ENCODE measurements at places on chromosomes 6 and 20.

DNA sequence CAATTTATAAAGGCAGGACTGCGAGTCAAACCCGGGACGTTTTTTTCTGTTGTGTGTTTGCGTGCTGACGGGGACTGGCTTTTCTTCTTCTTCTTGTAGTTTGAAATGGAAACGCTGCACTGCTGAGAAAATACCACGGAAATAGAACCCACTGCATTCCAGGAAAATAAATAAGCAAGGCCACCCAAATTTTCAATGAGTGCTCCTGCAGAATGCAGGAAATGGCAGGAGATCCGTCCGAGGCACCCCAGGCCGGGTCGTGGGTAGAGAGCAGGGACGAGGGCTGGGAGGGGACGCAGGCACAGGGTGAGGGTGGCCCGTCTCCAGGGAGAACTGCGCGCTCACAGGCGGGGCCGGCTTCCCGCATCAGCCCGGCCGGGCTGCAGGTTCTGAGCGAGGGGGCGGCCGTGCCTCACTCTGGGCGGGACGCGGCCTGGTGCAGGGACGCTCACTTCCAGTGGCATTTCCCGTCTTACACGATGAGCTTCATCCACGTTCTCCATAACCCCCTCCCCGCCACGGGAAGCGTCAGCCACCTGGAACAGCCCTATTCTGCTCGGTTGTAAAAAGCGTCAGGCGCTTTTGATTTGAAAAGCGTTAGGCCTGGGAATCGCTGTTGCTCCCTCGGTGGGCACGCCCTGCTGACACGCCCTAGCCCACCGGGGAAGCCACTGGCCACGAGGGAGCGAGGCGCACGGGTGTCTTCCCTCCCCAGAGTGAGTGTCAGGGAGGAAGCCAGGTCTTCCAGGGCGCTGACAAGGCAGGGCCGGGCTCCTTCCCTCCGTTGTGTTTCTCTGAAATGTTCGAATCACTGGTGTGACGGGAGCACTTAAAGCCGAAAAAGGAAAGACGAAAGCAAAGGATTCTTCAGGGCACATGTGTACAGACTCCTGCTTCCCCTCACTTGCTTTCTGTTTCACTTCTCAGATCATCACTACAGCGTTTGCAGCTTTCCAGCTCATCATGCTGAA, 17.9 kb upstream of the EXOC2 start:
- DNase-seq: peak; percentile 55

GRCh38 chr6:132153221-132153898, 202.2 kb upstream of the CCN2 start:
- no peak for DNase-seq

GRCh38 chr6:168097221-168097620, 18.2 kb upstream of the FRMD1 start:
- no peak for DNase-seq

DNA sequence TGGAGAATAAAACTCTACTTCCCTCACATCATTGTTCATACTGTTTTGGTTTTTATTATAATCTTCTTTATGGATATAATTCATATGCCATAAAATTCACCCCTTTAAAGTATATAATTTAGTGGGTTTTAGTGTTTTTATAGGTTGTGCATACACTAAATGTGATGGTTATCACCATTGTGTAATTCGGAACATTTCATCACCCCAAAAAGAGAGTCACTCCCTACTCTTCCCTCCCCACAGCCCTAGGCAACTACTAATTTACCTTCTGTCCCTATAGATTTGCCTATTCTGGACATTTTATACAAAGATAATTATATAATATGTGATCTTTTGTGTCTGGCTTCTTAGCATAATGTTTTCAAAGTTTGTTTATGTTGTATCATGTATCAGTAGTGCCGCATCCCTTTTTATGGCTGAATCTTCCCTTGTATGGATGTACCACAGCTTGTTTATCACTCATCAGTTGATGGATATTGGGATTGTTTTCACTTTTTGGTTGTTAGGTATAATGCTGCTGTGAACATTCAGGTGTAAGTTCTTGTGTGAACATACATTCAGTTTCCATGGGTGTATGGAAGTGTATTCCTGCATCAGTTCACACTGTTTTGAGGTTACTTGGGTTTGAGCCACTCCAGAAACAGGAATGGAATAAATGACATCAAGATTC, 4.2 kb downstream of the TM9SF4 start:
- no peak for DNase-seq

DNA sequence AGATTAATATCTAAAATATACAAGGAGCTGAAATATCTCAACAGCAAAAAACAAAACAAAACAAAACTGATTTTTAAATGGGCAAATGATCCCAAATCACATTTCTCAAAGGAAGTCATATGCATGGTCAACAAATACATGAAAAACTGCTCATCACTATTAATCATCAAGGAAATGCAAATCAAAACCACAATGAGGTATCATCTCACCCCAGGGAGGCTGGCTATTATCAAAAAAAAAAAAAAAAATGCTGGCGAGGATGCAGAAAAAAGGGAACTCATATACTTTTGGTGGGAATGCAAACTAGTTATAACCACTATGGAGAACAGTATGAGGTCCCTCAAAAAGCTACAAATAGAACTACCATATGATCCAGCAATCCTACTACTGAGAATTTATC, 34.6 kb downstream of the REPS1 start:
- no peak for DNase-seq

- DNase-seq: no peak
These were observed 24.7 kb upstream of the BAG2 start for GRCh38 chr6:57147401-57147800.

DNA sequence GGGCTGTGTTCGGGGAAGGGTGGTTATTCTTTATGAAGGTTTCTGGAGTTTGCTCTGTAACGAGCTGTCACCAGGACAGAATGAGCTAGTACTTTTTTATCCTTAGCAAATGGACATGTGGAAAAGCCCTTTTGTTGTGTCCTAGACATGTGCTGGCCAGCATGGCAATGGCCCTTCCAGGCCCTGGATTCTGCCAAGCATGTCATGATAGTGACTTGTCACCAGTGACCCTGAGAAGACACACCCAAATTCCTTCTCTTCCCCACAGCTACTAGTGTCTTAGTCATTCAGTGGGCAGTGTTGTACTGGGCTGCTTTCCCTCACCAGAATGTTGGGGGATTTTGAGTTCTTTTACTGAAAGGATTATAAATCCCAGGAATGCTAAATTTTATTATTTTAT, 74.0 kb upstream of the XRN2 start:
- no peak for DNase-seq

DNA sequence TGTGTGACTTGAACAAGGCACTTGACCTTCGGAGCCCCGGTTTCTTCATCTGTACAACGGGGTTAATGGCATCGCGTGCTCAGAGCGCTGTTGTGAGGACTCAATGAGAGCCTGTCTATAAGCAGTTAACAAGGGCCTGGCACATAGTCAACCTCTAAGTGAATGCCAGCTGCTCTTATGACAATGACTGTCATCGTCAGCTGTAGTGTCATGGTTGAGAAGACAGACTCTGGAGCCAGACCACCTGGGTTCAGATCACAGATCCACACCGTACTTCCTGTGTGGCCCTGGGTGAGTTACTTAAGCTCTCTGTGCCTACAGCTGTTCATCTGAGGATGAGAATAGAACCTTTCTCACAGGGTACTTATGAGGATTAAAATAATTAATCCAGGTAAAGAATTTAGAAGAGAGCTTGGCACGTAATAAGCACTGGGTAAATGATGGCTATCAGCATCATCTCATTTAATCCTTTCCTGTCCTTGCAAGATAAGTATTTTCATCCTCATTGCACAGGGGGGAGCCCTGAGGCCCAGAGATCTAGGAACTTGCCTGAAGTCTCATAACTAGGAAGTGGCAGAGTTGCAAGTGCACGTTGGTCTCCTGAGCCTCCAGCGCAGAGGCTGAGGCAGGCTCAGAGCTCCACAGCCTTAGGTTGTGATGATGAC, 105.3 kb downstream of the EYA2 start:
- DNase-seq: no peak

DNA sequence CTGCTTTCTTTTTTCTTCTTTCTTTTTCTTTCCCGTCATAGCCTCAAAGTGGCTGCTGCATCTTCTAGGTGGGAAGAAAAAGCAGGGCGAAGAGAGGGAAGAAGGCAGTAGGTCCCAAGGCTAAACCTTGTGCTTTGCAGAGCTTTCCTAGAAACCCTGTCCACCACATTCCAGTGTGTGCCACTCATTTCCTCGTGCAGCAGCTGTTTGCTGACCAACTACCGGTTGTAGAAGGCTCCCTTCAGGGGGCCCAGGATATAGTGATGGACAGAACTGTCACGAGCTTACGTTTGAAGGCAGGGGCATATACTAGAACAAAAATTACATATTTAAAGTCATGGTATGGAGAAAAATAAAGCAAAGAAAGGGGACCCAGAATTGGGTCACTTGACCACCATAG, 103.0 kb downstream of the SASH1 start:
- no peak for DNase-seq

- DNase-seq: no peak
These were observed 28.2 kb downstream of the SUN5 start for GRCh38 chr20:32975698-32976674.

GRCh38 chr6:4870821-4871494, 94.8 kb downstream of the CDYL start:
- no peak for DNase-seq

GRCh38 chr6:78530208-78530607, 337.1 kb upstream of the IRAK1BP1 start:
- no peak for DNase-seq

GRCh38 chr20:278607-279571, 11.7 kb downstream of the C20orf96 start:
- no peak for DNase-seq

DNA sequence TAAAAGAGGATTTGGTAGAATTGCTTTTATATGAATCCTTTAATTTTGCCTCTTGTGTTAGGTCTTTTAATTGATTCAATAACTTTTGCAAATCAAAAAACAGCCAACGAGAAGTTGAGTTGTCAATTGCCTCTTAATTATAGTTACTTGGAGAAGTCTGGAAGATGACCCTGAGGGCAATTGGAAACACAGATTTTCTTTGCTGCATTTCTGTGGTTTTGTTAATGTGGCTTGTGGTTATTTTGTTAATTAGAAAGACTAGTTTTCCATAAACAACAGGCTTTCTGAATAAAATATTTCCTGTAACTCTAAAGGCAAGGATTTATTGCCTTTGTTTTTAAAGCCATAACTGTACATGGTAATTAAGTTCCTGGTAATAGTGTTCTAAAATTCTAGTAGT, 513.0 kb downstream of the EPHA7 start:
- DNase-seq: no peak

- peak; percentile 55 for DNase-seq
These were observed 60.1 kb upstream of the TAGAP start for GRCh38 chr6:159104931-159105330.

DNA sequence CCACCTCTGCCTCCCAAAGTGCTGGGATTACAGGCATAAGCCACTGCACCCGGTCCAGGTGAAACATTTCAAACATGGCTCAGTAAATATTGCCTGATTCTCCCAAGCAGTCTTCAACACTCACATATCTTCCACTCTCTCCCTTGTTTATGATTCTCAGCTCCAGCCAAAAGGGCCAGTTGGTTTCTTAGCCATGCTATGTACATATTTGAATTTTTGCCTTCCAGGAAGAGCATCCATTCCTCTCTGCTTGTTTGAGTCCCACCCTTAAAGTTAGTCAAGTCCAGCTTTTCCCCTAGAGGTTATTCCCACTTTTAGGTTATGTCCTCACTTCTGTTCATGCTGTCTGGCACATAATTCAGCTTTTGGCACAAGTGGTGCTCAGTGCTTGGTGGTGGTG, 5.9 kb downstream of the KIFC1 start:
- no peak for DNase-seq

Measured in activated B cell treated with CpG ODN at 0.5 μM for 24 hours (primary cell).